Activated CD4-positive, alpha-beta T cell treated with anti-CD3 and anti-CD28 coated beads for 1 hour (primary cell): ENCODE measurements at places on chromosomes 13 and 19.

DNA sequence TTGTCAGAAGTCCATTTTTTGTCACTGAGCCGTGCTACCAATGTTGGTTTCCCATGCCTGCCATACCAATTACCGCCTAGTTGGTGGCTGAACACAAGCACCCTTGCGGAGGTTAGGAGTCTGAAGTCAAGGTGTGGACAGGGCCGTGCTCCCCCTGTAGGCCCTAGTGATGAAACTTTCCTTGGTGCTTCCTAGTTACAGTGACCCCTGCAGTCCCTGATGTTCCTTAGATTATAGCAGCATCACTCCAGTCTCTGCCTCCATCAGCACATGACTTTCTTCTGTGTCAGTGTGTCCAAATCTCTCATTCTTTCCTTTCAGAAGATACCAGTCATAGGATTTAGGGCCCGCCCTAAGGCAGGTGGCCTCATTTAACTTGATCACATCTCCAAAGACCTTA is 99.0 kb downstream of the MYO16 start:
- DNase-seq = no peak

GRCh38 chr19:41319500-41320184 is 9.7 kb downstream of the CCDC97 start:
- no peak for DNase-seq

- no peak for DNase-seq
Observed at GRCh38 chr13:111512707-111513106, 192.3 kb downstream of the TEX29 start.

DNA sequence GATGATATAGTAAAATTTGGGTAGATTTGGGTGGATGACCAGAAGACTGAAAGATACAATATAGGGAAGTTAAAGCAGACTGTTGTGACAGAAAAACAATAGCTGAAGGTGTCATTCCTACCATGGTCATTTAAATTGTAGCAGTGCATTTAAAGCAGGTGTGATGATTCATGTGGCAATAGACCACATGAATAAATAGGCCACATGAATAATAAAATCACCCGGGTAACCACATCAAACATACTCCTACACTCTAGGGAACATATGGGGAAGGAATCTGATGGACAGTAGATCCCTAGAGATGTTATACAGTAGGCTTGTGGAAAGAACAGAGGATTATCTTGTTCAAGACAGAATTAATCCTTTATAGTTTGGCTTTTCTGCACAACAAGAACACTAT is 392.6 kb downstream of the SLITRK5 start:
- no peak for DNase-seq

GRCh38 chr13:39788102-39788501 is 132.6 kb downstream of the COG6 start:
- no peak for DNase-seq
